Upper lobe of left lung (tissue), 6 donors: ENCODE measurements at places on chromosomes 12 and 14. TPM values are rescaled to one million over a fixed set of nuclear protein-coding genes. Genes with fewer than 3 reads are reported as not detected.

Gene CLEC6A
- 0.79 TPM for total RNA-seq

Gene GLT8D2
- total RNA-seq, result 2.4 TPM

Gene RND1
- 9.1 TPM for total RNA-seq

Gene MAP1LC3B2
- total RNA-seq, result not detected

Gene SIX4
- 1.3 TPM for total RNA-seq

Gene KCNMB4
- 3.9 TPM for total RNA-seq

Gene BTBD6
- total RNA-seq, result 36.4 TPM

Gene SPATS2
- total RNA-seq, result 18.2 TPM

Gene TPCN1
- total RNA-seq, result 48.7 TPM

Gene CD163L1
- 4.5 TPM for total RNA-seq

Gene GZMH
- total RNA-seq, result 4.0 TPM

Gene SLC17A8
- not detected for total RNA-seq

Gene TSPAN9
- 33.3 TPM for total RNA-seq

GRCh38 chr12:71295953-71296352 lies 138.2 kb upstream of the TSPAN8 start:
- DNase-seq, result no peak

DNA sequence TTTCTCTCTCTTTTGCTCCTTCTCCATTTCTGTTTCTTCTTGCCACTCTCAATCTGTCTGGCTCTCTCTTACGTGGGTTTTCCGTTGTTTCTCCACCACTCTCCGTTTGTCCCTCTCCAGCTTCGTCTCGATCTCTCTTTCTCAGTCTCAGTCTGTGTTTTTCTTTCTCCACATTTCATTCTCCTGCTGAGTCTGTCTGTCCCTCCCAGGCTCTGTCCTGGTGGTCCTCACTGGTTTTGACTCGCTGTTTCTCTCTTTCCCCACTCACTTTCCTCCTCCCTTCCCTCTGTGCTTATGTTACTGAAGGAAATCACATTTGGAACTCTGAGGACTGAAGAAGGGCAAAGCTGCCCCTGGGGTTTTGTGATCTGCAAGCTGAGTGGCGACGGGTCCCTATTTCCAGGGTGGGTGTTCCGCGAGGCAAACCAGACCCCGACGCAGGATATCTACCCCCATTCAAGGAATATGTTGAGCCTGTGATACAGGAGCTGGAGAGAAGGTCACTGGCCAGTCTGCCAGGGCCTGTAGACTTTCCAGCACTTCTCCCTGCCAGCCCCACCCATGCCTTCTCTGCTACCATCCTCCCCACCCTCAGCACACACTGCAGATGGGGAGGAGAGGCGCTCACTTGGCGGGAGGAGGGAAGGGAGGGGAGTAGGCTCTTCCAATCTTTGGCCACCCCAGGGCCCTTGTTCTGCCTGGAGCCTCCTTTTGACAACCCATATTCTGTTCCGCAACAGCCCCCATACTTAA lies 102.7 kb upstream of the MAP1LC3B2 start:
- DNase-seq, result no peak

- no peak for DNase-seq
These were observed 24.4 kb downstream of the AK7 start for GRCh38 chr14:96416292-96416691.

DNA sequence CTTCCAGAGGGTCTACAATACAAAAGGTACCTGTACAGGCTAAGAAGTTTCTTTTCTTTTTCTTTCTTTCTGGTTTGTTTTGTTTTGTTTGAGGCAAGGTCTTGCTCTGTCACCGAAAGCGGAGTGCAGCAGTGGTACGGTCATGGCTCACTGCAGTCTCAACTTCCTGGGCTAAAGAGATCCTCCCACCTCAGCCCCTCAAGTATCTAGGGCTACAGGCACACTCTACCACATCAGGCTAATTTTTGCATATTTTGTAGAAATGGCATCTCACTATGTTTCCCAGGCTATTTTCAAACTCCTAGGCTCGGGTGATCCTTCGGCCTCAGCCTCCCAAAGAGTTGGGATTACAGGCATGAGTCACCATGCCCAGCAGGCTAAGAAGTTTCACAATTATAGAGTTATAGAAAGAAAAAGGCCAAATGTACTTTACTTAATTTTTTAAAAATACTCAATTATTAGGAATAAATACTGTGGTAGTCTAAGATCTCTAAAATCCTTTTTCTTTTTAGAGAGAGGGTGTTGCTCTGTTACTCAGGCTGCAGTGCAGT lies 3.0 kb upstream of the PIGH start:
- no peak for DNase-seq

DNA sequence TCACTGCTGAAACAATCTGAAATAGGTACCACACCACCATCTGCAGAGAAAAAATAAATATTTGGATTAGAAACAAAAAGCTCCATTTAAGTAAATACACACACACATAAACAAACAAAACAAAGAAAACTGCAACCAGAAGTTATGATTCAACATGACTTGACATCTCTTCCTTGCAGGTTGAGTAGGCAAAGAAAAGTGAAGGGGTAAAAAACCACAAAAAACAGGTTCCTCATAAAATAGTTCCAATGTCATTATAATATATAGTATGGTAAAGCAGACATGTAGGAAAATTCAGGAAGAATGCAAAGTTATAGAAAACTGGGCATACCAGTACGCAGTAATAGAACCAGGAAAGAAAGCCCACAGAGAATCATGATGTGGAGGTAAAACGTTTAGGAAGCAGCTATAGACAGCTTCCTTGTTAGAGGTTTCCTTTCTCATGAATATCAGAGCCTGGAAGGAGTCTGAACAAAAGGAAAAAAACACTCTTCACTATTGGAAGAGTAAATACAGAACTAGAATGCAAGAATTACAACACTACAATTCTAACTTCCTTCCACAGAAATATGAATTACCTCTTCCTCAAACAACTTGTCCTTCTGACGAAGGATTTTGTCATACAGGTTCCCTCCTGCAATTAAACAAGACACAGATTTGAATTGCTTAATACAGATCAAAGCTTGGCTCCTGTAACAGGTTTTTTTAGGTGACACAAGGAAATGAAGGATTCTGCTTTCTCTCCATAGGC lies 6.1 kb downstream of the NEK9 start:
- no peak for DNase-seq

GRCh38 chr14:87834594-87834993 lies 158.4 kb downstream of the GALC start:
- DNase-seq, result no peak

DNA sequence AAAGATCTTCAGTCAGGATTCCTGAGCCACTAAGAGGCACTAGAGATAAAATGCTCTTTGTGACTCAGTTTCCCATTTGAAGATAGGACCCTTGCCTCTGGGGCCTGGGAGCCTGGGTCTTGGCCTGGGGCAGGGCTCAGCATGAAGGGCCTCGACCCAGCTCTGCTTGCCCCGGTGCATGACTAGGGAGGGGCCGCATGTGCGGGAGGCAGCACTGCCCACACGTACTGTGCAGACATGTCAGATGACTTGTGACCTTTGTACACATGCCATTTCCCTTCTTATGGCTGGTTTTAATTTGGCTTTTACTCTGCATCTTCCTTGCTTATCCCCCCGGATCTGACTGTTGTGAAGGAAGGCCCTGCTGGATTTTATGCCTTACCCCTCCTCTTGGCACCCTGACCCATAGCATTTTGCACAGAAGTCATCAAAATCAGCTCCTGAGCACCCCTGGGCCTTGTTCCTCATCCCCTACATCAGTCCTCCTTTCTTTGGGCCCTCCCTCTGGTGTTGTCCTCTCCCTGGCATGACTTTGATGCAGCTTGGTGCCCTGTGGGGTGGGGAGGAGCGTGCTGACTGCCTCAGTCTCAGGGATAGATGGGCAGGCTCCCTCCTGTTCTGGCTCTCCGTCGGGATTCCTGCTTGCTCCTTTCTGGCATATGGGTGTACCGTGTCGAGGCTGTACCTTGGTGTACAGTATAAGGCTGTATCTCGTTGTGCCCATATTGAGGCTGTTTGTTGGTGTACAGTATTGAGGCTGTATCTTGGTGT lies 4.4 kb downstream of the CLSTN3 start:
- DNase-seq, result no peak

DNA sequence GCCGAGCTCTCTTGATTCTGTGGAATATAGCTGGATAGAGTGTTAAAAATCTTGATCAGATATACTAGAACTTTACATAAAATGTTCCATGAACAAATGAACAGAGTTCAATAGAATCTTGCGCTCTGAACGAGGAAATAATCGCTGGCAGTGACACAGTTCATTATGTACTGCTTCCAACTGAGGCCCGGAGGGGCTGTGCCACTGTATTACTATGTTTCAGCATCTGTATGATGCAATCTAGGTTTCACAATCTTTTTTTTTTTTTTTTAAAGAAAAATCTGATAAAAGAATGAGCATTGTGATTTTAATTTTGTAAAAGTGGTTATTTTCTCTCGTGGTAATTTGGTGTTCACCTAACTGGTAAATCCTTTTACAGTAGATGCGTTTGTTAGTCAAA lies 77.2 kb downstream of the FERMT2 start:
- no peak for DNase-seq

GRCh38 chr14:68716698-68717097 lies 76.2 kb downstream of the ZFP36L1 start:
- no peak for DNase-seq

DNA sequence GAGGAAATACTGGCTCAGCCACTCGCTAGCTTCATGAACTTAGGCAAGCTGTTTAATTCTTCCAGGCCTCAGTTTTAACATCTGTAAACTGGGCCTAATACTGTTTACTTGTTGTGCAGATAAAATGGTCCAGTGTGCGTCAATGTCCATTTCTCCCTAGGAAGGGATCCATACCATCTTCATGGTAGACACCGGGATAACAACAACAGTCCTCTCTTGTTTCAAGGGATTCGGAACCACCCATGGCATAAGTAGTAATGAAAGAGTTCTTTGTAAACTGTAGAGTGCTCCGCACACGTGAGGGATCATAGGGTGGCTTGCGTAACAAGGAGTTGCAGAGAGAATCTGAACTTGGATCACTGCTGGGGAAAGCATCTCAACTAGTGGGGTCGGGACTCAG lies 17.3 kb upstream of the CHGA start:
- no peak for DNase-seq

GRCh38 chr12:11565752-11566151 lies 83.7 kb upstream of the ETV6 start:
- DNase-seq, result no peak

DNA sequence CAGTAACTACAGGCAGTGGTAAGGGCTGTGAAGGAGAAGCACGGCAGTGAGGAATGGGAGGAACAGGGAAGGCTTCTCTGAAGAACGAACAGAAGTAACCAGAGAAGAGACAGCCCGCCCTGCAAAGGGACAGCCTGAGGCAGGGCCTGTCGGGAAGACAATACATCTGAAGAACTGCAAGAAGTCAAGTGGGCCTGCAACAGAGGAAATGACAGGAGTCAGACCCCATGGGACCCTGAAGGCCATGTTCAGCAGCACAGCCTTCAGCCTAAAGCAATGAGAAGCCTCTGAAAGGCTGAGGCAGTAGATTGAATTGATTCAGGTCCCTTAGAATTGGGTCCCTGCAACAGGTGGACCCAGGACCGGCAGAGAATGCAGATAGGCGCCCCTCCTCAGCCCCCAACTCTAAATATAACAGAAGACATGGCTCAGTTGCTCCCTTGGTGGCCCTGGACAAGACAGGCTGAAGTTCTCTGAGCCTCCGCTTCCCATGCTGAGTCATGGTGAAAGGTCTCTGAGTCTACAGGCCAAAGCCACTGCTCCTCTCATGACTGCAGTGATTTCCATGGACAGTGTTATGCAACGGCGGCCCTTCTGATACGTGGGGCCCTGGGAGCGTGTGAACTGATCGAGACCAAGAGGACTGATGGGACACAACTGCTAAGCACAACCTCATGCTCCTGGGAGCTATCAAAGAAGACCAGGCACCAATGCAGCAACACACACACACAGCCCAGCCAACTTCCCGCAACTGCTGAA lies 10.8 kb upstream of the ACTR6 start:
- no peak for DNase-seq

- DNase-seq, result no peak
These were observed 319.5 kb downstream of the FUT8 start for GRCh38 chr14:65731933-65732506.

GRCh38 chr14:90321891-90322290 lies 9.8 kb downstream of the NRDE2 start:
- DNase-seq, result no peak

DNA sequence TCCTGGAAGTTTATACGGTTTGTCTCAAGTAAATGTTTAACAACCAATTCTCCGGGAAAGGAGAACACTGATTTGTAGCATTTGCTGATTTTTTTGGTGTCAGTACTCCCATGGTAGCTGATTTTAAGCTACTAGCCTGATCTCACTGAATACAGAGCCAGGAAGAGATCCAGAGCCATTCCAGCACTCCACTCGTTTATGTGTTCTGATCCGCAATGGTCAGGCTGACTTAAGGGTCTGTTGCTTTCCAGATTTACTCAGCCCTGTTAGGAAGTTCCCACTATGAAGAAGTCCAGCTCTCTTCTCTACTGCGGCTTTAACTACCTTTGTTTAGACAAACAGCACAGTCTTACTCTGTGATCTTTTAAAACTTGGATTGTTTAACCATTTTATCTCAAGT lies 38.0 kb upstream of the NID2 start:
- no peak for DNase-seq

- no peak for DNase-seq
These were observed 360.8 kb downstream of the CCDC91 start for GRCh38 chr12:28550757-28551704.

- no peak for DNase-seq
These were observed 4.7 kb upstream of the GPATCH2L start for GRCh38 chr14:76146976-76147375.

DNA sequence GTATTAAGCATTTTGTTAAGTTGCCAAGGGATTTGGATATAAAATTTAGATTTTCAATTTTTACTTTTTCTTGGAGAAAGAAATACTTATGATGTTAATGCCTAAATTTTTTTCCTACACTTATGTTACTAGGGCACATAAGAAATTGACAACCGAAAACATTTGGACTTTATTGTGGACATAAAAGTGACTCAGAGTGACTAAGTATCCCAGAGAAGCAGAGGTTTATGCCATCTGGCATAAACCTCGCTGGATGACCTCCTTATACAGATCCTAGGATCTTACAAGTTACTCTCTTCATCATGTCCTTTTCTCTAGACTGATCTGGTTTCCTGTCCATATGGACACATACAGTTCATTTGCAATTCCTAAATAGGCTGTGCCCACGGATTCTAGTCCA lies 89.8 kb downstream of the RERG start:
- no peak for DNase-seq

DNA sequence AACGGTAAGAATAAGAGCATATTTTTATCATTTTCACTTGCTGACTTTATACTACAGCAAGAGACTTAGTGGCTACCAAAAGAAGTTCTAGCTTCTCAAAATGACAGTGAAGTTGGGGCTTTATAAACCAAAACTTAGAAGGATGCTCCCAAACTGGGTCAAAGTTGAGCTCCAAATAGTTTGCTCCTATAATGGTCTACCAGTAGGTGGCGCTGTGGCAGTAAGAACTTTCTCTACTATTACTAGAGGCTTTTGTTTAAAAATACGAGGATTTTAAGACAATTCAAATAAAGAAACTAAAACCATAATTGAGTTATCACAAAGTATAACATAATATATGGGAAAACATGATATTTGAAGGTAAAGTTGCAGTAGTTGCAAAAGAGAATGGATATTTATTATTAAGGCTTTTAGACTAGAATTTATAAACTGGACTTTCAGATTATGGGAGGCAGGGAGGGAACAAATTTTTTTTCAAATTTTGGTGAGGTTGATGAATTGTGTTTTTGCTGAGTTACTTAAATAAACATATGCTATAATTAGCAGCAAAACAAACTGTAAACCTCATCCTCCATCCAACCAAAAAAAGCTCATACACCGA lies 75.0 kb downstream of the TGFB3 start:
- DNase-seq, result no peak

GRCh38 chr12:102756530-102756929 lies 160.5 kb downstream of the PAH start:
- no peak for DNase-seq

GRCh38 chr14:84361476-84361875 lies 1168.5 kb upstream of the FLRT2 start:
- DNase-seq, result no peak
